ENCODE measurements at places on chromosomes 3 and 15.

GRCh38 chr15:52334491-52335160 is 39.0 kb upstream of the MYO5C start:
- no peak for DNase-seq

DNA sequence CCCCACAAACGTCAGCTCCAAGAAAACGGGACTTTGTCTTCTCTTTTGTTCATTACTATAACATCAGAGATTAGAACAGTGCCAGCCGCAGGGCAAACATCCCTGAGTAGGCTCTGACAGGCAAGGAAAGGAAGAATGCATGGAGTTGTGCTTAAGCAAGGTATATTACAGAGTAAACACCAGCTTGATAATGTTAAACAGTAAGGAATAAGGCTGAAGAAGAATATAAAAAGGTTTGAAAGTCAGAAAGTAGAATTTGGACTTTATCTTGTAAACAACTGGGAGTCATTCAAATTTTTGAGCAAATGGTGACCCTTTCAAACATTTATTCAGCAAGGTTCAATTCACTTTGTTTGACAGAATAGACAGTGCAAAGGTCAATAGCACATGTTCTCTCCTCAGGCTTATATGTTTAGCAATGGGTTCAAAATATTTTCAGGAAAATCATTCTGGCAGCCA is 11.0 kb downstream of the GABPB1 start:
- DNase-seq: no peak

DNA sequence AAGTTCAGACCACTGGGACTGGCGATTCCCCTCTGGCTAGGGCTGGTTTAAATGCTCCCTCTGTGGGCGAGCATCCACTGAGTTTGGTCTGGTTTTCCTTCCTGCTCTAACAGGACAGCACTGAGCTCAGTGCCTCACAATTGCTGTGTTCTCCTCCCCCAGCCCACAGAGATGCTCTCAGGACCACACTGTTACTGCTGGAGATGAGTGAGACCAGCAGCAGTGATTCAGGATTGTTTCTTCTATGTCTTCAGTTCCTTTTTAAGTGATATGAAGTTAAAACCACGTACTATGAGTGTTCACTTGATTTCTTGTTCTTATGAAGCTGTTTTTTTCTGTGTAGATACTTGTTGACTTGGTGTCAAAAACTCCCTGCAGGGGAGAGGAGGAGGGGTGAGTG is 180.4 kb upstream of the COL8A1 start:
- DNase-seq: no peak

- DNase-seq: no peak
Measured at GRCh38 chr3:127105587-127105986, 87.3 kb upstream of the PRR23E start.
